Tongue (tissue), 3 donors: ENCODE measurements at places on chromosomes 1 and 21.
A peak's percentile ranks its signal among the peaks of the same experiment; 100 is the strongest.

GRCh38 chr1:51518586-51519047, 449 bp downstream of the EPS15 start:
- DNase-seq: no peak

GRCh38 chr1:47424336-47424982, 8.4 kb downstream of the FOXE3 start:
- peak; percentile 72 for DNase-seq

DNA sequence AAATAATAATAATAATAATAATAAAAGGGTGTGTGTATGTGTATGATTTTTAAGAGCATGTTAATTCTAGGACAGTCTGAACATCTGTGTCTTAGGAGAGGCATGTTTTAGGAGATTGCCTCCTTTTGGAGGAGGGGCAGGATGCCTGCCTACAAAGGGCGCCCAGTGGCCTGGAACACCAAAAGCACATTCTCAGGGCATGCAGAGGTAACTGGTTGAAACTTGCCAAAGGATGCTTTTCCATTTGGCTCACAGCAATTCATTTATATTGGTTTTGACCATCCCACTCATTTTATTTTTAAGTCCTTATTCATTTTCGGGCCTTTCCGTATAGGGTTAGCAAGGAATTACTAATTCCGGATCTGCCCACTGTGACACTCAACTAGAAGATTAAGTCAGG, 21.1 kb upstream of the LAMC2 start:
- no peak for DNase-seq

GRCh38 chr1:5586629-5587028, 405.6 kb downstream of the NPHP4 start:
- no peak for DNase-seq

DNA sequence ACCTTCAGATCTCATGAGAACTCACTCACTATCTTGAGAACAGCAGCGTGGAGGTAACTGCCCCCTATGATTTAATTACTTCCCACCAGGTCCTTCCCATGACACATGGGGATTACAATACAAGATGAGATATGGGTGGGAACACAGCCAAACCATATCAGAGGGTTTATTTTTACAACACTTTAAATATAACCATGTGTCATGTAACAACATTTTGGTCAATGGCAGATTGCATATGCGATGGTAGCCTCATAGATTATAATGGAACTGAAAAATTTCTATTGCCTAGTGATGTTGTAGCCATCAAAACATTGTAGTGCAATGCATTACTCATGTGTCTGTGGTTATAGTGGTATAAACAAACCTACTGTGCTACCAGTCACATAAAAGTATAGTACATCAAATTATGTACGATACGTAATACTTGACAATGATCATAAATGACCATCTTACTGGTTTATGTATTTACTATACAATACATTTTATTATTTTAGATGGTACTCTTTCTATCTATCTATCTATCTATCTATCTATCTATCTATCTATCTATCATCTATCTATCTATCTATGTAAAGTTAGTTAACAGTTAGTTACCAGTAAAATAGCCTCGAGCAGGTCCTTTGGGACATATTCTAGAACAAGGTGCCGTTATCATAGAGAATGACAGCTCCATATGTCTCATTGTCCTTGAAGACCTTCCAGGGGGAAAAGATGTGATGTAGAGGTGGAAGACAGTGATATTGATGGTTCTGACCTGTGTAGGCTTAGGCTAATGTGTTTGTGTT, 12.6 kb upstream of the S100B start:
- no peak for DNase-seq

- DNase-seq: no peak
Observed at GRCh38 chr1:55310505-55310971, 95.4 kb upstream of the USP24 start.

DNA sequence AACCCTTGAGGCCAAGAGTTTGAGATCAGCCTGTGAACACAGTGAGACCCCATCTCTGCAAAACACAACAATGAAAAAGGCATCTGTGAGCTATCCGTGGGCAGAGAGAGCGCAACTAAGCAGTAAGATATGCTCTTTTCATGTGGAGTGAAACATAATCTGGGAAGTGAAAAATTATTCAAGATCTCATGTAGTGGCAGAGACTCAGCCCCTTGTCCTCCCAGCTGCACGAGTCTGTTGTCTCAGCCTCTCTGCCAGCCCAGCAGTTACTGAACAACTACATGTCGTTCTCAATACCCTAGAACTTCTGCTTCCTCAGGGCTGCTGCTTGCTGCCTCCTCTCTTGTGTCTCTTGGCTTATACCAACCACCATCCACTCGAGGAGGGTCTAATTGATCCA, 61.3 kb upstream of the WDR26 start:
- DNase-seq: peak; percentile 67

GRCh38 chr1:32485554-32486255, 20.8 kb downstream of the ZBTB8B start:
- DNase-seq: no peak

DNA sequence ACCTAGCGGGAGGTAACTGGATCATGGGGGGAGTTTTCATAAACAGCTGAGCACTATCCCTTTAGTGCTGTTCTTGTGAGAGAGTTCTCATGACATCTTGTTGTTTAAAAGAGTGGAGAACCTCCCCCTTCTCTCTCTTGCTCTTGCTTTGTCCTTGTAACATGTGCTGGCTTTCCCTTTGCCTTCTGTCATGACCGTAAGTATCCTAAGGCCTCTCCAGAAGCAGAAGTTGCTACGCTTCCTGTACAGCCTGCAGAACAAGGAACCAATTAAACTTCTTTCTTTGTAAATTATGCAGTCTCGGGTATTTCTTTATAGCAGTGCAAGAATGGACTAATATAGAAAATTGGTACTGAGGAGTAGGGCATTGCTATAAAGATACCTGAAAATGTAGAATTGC, 515.6 kb downstream of the NEGR1 start:
- DNase-seq: no peak

DNA sequence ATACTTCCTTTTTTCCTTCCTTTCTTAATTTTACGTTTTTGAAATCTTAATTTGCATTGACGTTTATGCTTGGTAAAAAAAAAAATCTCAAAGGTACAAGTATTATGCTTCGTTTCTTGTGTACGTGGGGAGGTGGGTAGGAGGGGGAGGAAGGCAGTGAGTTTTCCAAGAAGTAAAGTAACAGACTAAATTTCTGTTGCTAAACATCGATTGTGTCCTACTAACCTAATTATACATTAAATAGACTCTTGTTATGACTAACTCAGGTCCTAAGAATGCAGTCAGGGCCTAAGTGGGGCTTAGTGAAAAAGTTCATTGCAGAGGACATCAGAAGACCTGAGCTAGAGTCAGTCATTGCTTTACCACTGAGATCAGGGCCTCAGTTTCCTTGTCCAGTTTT, 17.5 kb downstream of the NEK7 start:
- no peak for DNase-seq

GRCh38 chr1:57883642-57883995, 459.8 kb upstream of the DAB1 start:
- no peak for DNase-seq
